Stimulated activated CD8-positive, alpha-beta memory T cell treated with anti-CD3 and anti-CD28 coated beads, Interleukin-4, amount 100 ng/mL, for 4 hours (primary cell): ENCODE measurements at places on chromosomes 5 and 9.

GRCh38 chr9:4862506-4863250, 69.9 kb downstream of the RCL1 start:
- no peak for DNase-seq

DNA sequence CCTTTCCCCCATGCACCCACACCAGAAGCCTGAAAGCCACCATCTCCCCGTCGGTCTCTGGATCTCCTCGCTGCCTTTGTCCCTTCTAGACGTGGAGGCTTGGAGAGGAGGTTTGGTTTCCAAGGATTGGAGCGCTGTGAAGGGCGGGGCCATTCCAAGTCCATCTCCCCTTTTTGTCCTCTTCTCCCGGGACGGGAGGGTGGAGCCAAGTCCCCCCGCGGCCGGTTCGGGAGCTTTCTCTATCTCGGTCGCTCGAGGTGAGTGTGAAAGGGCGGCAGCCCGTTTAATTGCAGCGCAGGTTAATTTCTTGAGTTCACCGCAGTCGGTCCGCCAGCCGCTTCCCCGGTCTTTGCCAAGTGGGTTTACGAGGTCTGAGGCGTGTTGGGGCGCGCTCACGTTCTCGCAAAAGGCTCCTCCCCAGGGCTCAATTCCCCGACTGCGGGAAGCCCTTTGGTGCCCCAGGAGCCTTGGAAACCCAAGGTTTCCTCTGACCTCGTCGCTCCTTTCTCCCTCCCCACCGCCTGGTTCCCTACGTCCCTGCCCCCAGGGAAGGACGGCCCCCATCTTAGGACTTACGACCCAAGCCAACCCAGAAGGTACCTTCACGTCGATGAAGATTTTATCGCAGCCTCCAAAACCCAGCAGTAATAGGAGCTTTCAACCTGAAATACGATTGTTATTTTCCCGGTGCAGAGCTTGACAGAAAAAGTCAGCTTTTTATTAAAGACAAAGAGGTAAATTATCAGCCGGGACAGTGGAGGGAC, 2.8 kb upstream of the ZNF462 start:
- DNase-seq = no peak

DNA sequence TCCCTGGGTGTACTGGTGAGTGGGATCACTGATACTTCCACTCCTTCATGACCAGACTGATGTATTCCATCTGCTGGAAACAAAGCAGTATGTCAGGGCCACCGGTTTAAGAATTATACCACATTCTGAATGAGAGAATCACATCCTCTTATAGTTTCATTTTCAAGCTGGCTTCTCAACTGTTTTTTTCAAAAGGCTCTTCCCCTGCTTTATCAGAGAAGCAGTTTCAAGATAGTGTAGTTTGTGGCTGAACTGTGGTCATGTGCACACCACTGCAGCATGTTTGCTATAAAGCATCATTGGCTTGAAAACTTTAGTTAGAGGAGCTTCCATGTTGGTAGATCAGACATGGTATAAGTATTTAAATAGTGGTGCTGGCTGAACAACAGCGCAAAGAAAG, 450.5 kb upstream of the CDH10 start:
- no peak for DNase-seq

GRCh38 chr5:13215370-13215769, 729.1 kb downstream of the DNAH5 start:
- DNase-seq = no peak

DNA sequence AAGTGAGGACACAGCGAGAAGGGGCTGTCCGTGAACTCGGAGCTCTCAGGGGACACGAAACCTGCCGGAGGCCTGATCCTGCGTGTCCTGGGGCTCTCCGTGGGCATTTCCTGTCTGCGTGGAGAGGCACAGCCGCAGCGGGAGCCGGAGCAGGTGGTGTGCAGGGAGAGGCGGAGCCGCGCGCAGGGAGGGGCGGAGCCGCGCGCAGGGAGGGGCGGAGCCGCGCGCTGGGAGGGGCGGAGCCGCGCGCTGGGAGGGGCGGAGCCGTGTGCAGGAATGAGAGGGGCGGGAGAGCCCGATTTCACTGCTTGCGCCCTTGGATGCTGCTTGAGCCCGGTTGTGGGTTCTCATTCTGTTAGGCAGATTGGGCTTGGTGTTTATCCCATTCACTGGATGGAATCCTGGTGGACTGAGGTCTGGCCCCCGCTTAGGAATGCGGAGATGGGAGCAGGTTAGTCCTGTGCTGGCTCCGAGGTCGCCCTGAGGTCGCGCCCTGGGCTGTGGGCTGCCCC, 26.7 kb downstream of the NDUFS6 start:
- no peak for DNase-seq
